ENCODE measurements at places on chromosomes 5 and 9.

- DNase-seq, result peak; percentile 4
Observed at GRCh38 chr5:126100767-126101166, 322.4 kb upstream of the GRAMD2B start.

- DNase-seq, result no peak
Observed at GRCh38 chr5:161190086-161190485, 338.1 kb upstream of the ATP10B start.

DNA sequence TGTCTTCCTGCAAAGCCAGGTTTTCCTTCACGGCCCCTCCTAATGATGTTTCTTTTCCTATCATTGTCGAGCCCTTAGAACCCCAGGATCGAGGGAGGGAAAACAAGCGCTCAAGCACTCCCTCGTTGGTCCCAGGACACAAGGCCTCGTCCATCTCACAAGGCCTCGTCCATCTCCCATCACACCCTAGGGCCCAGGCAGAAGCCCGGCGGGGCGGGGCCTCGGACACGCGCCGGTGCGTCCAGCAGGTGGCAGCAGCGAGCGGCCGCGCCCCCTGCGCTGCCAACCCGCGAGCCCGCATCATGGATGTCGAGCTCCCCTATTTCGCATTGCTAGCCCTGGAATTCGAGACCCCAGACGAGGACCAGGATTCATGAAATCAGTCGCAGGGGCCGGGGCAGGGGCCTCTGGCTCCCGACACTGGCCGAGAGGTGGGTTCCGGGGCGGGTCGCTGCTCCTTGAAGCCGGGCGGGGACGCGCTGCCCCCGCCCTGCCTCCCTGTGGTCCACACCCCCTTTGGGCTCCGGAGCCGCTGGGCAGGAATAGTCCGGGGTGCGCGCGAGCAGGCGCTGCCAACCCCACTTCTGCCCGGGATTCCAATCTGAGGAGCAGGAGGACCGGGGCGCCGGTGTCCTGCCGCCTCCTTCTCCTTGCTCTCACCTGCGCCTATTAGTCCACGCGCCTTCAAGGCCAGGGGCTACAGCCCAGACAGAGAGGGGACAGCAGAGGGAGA lies at the start of gene ABLIM3:
Gene ABLIM3, plus strand, starts transcription at position 270 of the 733 bp plus-strand sequence. CDS start 603 bp downstream, outside the sequence.
- DNase-seq, result peak; percentile 79

- peak; percentile 70 for DNase-seq
Observed at GRCh38 chr5:170791325-170791954, 7.9 kb downstream of the GABRP start.

DNA sequence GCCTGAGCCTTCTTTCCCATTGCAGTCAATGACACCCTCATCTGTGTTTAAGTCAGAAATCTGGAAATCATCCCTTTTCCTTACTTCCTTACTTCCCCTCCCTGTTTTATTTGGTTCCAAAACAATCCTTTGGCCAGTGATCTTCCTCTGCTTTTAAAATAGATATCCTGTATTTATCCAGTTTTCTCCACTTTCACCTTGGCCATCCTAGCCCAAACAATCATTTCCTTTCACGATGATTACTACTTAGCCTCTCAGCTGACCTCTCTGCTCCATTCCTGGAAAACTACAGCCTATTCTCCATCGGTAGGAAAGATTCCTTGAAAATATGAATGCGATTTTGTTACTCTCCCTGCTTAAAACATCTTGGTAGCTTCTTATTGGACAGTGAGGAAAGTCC lies 565.4 kb downstream of the TLR4 start:
- no peak for DNase-seq

- DNase-seq, result no peak
Observed at GRCh38 chr9:137593176-137593575, 2.9 kb upstream of the ZMYND19 start.

GRCh38 chr9:94779693-94780290 lies 53.3 kb downstream of the AOPEP start:
- no peak for DNase-seq

GRCh38 chr5:150310246-150310645 lies 7.5 kb upstream of the ARSI start:
- no peak for DNase-seq
